Activated CD4-positive, CD25-positive, alpha-beta regulatory T cell treated with anti-CD3 and anti-CD28 coated beads, Interleukin-2, amount 50 U/mL, for 16 hours (primary cell): ENCODE measurements at places on chromosomes 5 and 9.

GRCh38 chr9:110573305-110573704, 6.2 kb downstream of the SVEP1 start:
- DNase-seq = no peak

GRCh38 chr5:55535199-55535905, 588 bp upstream of the PLPP1 start:
- DNase-seq = no peak

- DNase-seq = no peak
Measured at GRCh38 chr5:3345195-3345594, 250.4 kb upstream of the IRX1 start.

GRCh38 chr5:111855356-111855755, 98.4 kb upstream of the NREP start:
- DNase-seq = no peak

DNA sequence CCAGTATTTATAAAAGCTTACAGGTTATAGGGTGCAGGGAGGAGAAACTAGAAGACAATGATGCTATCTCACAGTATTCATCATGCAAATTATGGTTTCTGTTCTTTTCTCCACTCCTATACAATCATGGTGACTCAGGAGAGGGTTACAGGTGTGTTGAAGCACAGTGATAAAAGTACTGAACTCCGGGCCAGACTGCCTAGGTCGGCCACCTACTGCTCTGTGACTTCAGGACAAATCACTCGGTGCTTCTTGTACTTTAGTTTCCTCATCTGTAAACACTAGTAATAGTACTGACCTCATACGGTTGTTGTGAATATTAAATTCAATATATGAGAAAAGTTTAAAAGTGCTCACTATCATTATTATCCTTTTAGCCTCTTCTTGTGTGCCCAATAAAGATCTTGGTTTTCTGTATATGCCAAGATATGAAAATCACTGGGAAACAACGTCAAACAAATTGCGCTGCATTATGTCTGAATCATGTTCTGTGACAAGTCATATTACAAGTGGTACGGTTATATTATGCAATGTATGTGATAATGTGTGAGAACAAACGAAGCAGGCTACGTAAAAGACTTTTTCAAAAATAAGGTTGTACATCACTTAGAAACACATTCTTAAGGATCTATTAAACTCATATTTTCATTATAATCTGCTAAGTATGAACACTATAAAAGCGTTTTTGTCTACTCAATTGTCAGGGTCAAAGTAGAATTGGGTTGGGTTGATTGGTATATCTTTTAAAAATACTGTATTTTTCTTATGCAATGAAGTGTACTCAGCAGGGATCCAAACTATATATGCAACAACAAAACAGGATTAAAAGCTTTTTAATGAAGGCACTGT, 153.3 kb downstream of the EFNA5 start:
- DNase-seq = no peak

DNA sequence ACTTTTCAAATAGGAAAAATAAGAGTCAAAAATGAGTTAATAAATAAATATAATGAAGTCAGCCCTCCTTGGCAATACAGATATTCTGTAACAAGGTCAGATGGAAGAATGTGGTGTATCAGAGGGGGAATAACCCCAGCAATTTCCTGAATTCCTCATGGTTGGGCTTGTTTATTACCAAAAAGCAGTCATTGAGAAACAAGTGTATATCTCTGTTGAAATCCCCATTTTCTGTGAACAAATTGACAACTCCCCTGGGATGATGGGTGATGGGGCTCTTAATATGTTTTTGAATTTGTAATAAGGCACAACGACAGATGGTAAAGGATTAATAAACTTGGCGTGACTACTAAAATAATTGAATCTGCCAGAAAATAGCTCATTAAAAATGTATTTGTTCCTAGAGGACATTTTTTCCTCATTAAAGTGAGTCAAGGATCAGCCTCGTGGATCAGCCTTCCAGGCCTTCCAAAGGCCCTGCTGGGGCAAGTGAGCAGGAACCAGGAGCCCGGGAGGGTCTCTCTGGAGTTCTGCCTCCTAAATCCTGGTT, 34.2 kb downstream of the THBS4 start:
- DNase-seq = no peak

- no peak for DNase-seq
Measured at GRCh38 chr9:126027566-126027965, 280.4 kb downstream of the PBX3 start.

GRCh38 chr9:84139296-84140070, 158.9 kb downstream of the RMI1 start:
- DNase-seq = no peak

GRCh38 chr5:32708949-32709348, 2.2 kb upstream of the NPR3 start:
- DNase-seq = no peak

DNA sequence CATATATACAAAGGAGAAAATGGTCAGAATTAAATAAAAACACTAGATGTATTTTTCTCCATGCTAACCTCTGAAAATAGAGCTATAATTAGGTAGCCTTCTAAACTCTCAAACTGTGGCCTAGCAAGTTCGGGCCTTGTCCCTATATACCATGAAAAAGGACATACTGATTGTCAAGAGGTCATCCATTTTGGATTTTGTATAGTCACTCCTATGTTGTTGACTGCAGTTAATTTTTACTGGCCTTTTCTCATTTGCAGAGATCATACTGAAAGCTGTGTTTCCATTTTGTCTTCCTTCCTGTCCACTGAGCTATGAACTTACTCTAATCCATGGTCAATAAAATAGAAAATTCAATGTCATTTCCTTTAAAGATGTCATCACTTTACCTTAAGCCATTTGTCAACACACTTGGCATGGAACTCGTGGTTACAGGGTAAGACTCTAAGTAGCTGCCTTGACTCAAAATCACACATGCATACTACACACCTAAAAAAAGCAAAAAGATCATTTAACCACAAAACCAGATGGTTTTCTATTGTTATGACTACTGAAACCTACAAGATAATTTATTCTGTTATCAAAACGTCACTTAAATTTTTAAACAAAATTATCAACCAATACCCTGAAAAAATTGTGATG, 58.0 kb downstream of the RNF38 start:
- no peak for DNase-seq

GRCh38 chr9:81687521-81688261, 1.7 kb downstream of the TLE1 start:
- no peak for DNase-seq
